ENCODE measurements at places on chromosomes 6 and 20. TPM values are rescaled to one million over a fixed set of nuclear protein-coding genes. Genes with fewer than 3 reads are reported as not detected.

Gene PDYN
- polyA plus RNA-seq, result not detected

DNA sequence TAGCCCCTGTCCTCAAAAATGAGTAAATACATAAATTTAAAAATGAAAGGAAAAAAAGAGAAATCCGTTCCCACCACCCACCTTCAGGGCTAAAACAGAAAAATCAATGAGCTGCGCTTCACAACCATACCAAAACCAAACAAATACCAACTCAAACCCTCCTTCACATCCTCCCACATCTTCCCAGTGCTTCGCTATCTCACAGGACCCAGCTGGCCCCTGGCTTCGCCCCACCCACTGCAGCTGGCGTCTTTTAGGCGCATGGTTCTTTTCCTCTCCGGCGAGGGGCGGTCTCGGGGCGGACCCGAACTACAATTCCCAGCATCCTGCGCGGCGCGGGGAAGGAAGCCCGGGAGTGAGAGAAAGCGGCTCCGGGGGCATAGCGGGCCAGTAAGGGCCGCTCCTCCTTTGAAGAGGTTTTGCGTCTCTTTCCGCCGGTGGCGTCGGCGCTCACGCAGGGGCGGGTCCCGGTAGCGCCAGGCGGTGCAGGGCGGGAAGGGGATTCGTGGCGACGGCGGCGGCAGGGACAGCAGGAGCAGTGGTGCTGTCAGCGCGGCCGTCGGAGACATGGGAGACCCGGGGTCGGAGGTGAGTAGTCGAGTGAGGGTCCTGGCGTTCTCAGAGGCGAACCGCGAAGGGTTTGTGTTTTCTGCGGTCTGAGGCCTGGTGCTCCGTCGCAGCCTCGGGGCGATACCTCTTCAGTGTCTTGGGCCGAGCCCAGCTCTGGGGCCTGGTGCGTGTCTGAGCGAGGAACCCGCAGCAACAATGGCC is at the start of gene ZNF451:
Gene ZNF451, plus strand, starts transcription at position 502 of the 771 bp plus-strand sequence. Its CDS starts 66 bp downstream, at position 568.
- DNase-seq, result peak; percentile 82

Gene MOG
- polyA plus RNA-seq, result not detected

- no peak for DNase-seq
Observed at GRCh38 chr6:26159357-26160273, 72.4 kb downstream of the HFE start.

DNA sequence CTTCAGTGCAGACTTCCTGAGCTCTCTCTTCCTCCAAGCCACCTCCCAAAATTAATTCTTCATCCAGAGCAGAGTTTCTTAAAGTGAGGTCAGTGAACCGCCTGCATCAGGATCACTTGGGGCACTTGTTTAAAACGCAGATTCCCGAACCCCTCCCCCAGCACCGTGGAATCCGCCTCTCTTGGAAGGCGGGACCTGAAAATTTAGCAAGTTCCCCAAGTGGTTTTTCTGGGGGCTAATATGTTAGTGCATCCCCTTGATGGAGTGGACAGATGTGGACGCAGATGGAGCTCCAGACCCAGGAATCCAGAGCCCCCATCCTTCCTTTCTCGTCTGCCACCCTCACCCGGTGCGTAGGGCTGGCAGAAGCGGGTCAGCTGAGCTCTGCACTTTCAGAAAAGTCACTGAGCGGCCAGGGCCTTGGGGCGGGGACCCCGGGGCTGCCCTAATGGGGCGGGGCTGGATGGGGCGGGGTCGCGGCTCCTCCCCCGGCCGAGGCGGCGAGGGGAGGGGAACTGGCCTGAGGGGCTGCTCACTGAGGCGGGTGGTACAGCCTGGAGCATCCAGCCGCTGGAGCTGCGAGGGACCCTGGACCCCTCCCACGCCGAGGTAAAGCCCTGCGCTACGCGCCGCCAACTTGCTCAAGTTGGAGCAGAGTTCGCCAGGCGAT is at the start of the genes DEFB124 and REM1:
Gene DEFB124, minus strand, starts transcription at position 370 of the 670 bp plus-strand sequence. CDS start 2,114 bp downstream, outside the sequence.
Gene REM1, plus strand, starts transcription at position 531 of the 670 bp plus-strand sequence. CDS start 1,158 bp downstream, outside the sequence.
- DNase-seq, result no peak

Gene MRAP2
- polyA plus RNA-seq, result 0.75 TPM

DNA sequence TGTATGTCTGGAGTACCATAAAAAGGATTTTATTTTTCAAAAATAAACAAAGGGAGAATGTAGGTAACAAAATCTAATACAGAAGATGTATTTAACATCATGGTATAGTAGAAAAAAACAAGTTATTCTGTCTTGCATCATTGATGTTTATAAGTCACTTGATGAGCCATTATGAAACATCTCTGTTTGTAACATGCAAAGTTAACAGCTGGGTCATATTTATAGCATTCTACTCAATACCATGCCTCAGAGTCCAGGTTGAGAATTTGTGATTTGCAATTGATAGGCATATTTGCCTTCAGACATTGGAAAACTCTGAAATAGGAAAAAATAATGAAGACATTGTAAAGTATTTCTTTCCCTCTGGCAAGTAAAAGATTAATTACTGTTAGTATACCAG is 52.3 kb upstream of the IL20RA start:
- no peak for DNase-seq

Gene VSX1
- polyA plus RNA-seq, result 1.2 TPM

GRCh38 chr20:50434653-50435396 is 75.4 kb upstream of the PTPN1 start:
- no peak for DNase-seq

- DNase-seq, result no peak
Observed at GRCh38 chr20:20793591-20793990, 81.1 kb upstream of the RALGAPA2 start.

DNA sequence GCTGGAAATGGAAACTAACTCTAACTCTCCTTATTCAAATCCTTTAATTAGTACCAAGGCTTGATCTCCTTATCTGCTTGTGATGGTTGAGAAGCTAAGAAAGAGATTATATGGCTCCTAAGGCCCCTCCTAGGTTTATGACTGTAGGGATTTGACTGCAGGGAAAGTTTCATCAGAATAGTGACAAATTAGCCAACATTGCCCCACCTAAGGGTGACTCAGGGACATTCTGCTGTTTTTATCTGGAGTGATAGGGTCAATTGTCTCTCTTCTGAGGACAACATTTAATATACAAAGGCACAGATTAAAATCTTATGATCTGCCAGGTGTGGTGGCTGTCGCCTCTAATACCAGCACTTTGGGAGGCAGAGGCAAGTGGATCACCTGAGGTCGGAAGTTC is 138.1 kb upstream of the MARCKS start:
- peak; percentile 18 for DNase-seq
